NCI-H774 (cell line): ENCODE measurements at places on chromosomes 16 and 17.

GRCh38 chr17:43338886-43339516 lies 59.8 kb upstream of the ARL4D start:
- DNase-seq: peak; percentile 69

GRCh38 chr17:47946929-47947397 lies 5.6 kb downstream of the PNPO start:
- DNase-seq: peak; percentile 86

DNA sequence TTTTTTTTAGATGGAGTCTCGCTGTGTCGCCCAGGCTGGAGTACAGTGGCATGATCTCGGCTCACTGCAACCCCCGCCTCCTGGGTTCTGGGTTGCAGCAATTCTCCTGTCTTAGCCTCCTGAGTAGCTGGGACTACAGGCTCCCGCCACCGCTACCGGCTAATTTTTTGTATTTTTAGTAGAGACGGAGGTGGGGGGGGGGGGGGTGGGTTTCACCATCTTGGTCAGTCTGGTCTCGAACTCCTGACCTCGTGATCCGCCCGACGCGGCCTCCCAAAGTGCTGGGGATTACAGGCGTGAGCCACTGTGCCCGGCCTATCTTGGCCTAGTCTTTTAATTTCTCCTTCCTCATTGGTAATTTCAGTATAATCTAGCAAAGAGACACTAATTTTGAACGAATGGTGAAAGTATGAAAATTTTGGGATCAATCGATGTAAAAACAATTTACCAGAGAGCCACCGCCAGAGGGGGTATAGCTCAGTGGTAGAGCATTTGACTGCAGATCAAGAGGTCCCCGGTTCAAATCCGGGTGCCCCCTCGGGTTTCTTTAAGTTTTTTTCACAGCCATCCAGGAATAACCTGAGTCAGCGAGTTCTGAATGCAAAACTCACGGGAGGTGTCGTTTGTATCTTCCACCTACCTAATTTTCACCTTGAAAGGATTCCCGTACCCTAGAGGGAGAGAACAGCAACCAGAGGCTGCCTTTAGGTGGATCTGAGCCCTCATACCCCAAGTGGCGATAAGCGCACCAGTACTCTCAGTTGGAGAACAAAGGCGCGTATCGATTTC lies 2.5 kb upstream of the LASP1 start:
- peak; percentile 80 for DNase-seq

GRCh38 chr16:50697881-50698767 lies 4.7 kb downstream of the NOD2 start:
- no peak for DNase-seq

DNA sequence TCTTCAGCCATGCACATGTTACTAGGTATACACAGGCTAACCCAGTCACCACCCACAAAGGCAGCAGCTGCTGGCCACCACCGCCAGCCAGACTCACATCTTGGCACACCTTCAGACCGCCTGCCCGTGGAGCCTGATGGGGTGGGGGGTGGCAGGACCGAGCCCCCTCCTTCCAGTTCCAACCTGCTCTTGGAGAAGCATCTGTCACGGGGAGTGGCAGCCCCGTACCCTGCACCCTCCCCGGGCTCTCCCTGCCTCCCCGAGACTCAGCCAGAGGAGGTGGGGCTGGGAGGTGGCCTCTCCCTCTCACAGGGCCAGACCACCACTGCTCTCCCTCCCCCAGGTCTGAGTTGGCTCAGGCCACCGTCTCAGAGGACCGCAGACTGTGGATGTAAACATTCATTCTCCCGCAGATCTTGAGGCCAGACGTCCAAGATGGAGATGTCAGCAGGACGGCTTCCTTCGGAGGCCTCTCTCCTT lies 11.3 kb upstream of the RBFOX3 start:
- no peak for DNase-seq

DNA sequence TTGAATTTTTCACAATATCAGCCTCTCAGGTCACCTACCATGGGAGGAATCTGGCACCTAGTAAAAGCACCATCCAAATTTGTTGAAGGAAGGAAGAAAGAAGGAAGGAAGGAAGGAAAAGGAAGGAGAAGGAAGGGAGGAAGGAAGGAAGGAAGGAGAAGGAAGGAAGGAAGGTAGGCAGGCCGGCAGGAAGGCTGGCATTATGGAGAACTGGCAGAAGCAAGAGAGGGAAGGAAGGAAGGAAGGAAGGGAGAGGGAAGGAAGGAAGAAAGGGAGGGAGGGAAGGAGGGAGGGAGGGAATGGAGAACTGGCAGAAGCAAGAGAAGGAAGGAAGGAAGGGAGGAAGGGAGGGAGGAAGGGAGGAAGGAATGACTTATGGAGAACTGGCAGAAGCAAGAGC lies 24.3 kb downstream of the WSCD1 start:
- no peak for DNase-seq

GRCh38 chr16:54123766-54124165 lies 162.8 kb downstream of the IRX3 start:
- no peak for DNase-seq

- DNase-seq: no peak
Observed at GRCh38 chr17:14299280-14300141, 1.4 kb upstream of the HS3ST3B1 start.

- no peak for DNase-seq
Observed at GRCh38 chr17:67491681-67492024, 114.6 kb downstream of the PITPNC1 start.
